Left ventricle myocardium inferior (tissue), 1 donor: ENCODE measurements at places on chromosomes 2 and 18. TPM values are rescaled to one million over a fixed set of nuclear protein-coding genes. Genes with fewer than 3 reads are reported as not detected.

CCDC178 gene
- total RNA-seq, result 0.27 TPM

CXCR1 gene
- total RNA-seq, result 0.44 TPM

INHA gene
- 2.4 TPM for total RNA-seq

- no peaks in the 10 kb centered on the region for H3K27me3 ChIP-seq
- no peak for DNase-seq
- H3K4me1 ChIP-seq, result peaks cover 32% of the 10 kb centered on the region
- peaks cover 43% of the 10 kb centered on the region for H3K36me3 ChIP-seq
These were observed 112.5 kb downstream of the ZNF532 start for GRCh38 chr18:58977223-58977622.

- H3K27ac ChIP-seq, result no peak overlapping the region
These were observed 56.3 kb upstream of the ACVR1C start for GRCh38 chr2:157684940-157685466.
